ENCODE measurements at places on chromosomes 13 and 19.

- DNase-seq: no peak
These were observed 41.9 kb downstream of the ERICH4 start for GRCh38 chr19:41484822-41485221.

DNA sequence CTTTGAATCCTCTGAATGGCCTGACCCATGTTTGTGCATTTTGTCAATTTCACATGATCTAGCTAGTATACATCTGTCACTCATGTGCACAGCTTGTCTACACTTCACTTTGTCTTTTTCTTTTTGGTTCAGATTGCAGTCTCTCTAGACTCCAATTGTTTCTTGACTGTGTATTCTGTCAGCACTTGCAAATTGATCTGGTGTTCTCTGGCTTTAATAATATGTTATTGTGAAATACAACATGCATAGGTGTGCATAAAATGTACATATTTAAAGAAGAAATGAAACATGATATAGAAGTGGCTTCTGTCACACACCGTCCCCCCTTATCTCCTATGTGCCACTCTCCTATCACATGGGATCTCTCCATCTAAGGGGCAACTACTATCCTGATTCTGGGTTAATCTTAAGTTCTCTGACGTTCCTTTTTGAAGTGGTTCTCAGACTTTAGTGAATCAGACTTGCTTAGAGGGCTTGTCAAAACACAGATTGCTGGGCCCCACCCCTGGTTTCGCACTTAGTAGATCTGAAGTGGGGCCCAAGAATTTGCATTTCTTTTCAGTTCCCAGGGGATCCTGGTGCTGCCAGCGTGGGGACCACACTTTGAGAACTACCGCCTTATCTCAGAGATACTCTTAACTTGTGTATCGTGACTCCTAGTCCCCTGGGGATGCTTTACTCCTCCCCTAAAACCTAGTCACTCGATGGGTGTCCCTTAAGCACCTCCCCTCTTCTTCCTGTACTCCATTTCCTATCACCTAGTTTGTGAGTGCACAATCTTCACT lies 5.8 kb downstream of the KRTDAP start:
- DNase-seq: no peak

DNA sequence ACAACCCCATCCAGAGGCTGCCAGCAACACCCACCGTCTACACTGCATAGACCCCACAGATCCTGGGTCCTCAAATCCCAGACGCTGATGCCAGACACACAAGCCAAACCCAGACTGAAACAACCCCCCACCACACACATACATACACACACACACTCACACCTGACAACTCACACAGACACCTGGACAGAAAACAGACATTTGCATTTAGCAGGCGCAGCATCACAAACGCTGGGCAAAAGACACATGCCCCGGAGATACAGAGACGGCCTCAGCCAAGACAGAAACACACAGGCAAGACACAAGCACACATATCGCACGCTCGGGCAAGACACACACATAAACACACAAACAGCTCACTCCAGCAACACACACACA lies 1.3 kb downstream of the BBC3 start:
- no peak for DNase-seq

DNA sequence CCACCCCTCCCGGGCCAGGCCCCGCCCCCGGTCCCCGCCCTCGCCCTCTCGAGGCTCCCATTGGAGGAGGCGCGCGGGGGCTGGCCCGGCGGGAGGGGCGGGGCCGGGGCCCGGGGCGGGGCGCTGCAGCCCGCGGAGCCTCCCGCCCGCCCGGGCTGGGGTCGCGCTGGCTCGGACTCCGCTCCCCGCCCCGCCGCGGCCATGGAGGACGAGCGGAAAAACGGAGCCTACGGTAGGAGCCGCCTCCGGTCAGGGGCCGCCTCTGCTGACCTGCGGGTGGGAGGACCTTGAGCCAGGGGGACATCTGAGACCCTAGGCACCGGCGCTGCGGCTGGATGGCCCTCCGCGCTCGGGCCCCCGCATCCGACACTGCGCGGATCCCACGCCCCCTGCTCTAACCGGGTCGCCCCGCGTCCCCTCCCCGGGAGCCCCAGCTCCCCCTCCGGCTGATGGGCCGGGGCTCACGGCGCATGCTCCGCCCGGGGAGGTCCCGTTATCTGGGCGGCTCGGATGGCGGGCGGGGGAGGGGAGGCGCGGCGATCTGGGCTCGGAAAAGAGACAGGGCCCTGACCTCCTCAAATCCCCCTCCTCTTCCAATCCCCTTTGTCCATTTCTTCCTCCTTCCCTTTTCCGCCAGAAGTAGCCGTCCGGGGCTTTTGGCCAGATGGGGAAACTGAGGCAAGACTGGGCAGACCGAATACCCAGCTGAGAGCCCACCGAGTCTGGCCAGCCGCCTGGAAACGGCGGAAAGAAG lies 15.4 kb upstream of the AP1M2 start:
- peak; percentile 73 for DNase-seq

DNA sequence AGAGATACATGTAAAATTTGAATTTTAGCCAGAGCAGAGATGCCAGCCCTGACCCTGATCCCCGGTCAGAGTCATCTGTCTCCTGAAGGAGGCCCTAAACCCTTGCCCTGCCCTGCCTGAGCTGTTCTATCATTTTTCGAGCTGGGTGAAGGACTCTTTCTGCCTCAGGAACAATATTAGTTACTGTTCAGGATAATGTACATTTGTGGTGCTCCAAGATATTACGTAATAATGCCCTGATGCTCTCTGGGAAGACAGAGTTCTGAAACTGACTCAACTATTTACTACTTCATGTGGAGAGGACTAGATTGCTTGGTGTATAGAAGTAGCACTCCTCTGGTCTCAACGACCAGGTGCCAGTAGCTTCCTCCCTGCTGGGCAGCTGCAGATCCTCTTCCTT lies 37.9 kb upstream of the UBL3 start:
- no peak for DNase-seq

DNA sequence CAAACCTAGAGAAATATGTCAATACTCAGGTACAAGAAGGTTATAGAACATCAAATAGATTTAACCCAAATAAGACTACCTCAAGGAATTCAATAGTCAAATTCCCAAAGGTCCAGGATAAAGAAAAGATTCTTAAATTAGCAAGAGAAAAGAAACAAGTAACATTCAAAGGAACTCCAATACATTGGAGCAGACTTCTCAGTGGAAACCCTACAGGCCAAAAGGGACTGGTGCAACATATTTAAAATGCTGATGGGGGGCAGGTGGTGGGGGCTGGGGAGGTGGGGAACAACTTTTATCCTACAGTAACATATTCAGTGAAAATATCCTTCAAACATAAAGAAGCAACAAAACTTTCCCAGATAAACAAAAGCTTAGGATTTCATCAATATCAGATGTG lies 23.1 kb downstream of the ITGBL1 start:
- no peak for DNase-seq

GRCh38 chr19:43784241-43784980 lies 3.6 kb upstream of the KCNN4 start:
- no peak for DNase-seq

- no peak for DNase-seq
These were observed 350.9 kb downstream of the SUCLA2 start for GRCh38 chr13:47650209-47650608.

GRCh38 chr19:31955061-31955460 lies 390.3 kb upstream of the ZNF507 start:
- DNase-seq: no peak

DNA sequence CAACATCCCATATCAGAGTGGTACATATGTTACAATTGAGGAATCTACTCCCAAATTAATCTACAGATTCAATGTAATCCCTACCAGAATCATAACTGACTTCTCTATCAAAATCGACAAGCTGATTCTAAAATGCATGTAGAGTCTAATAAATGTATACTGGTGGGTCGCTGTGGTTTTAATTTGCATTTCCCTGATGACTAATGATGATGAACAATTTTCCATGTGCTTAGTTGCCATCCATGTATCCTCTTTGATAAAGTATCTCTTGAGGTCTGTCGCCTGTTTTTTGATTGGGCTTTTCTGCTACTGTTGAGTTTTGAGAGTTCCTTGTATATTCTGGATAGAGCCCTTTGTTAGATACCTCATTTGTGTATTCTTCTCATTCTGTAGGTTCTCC lies 43.8 kb downstream of the KLF12 start:
- no peak for DNase-seq

DNA sequence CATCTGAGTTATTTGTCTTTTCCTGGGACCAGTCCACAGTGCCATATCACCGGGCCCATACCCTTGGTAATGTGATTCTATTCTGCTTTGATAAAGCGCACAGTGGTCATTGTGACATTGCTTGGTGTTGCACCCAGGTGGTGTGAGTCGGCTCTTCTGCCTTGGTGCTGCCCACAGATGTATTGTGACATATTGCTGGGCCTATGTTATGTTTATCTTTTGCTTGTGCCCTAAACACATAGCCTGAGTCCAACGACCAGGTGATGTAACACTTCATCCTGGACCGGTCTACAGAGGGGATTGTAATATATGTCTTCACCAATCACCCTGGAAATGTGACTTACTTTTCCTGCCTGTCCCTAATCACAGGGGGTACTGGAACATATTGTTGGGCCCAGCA lies 23.7 kb upstream of the ZNF254 start:
- DNase-seq: no peak

DNA sequence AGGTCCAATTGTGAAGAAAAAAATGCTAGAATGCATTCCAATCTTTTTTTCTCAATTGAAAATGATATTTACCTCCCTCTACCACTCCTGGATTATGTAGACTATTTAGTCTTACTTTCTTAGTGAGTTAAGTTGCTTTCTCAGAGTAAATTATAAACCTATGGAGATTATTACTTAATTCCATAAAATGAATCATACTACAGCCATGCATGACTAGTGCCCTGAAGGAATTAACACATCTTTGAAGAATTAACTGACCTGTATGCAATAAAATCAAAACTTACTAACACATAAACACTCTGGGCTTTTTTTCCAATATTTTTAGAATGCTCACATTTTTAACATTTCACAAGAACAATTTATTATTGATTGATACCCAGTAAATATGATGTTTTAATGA lies 379.4 kb upstream of the DACH1 start:
- DNase-seq: no peak

DNA sequence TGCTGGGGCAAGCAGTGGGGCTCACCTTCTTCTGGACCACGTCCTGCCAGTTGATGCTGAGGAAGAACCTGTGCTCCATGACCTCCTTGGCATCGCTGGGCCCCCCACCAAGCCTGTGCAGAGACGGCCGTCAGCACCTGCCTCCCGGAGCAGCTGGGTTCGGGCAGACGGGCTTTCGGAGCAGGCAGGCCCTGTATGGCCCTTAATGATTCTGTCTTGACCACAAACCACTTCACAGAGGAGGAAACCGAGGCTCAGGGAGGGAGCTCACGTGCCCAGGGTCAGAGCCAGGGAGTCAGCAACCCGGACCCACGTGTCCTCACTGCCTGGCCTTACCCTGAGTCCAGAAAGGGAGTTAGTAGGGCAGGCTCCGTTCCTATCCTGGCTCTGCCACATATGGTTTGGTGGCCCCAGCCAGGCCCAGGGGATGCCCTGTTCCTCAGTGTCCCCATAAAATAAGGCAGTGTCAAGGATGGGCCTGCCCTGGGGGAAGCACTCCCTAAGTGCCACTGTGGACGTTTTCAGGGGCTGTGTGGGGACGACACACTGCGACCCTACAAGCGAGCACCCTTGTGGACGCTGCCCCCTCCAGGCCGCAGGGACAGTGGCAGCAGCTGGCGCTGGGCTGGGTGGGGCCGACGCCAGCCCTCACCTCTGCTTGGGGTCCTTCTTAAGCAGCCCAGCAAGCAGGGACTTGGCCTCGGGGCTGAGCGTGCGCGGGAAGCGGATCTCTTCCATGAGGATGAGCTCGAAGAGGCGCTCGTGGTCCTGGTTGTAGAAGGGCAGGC lies 8.9 kb upstream of the CCNP start:
- DNase-seq: no peak

- peak; percentile 35 for DNase-seq
These were observed 545 bp downstream of the RAD23A start for GRCh38 chr19:12946092-12946721.

- no peak for DNase-seq
These were observed 194.0 kb upstream of the NBEA start for GRCh38 chr13:34748073-34748472.

GRCh38 chr13:49086722-49087121 lies 111.0 kb downstream of the FNDC3A start:
- no peak for DNase-seq

GRCh38 chr13:71661921-71662320 lies 205.1 kb downstream of the DACH1 start:
- no peak for DNase-seq

DNA sequence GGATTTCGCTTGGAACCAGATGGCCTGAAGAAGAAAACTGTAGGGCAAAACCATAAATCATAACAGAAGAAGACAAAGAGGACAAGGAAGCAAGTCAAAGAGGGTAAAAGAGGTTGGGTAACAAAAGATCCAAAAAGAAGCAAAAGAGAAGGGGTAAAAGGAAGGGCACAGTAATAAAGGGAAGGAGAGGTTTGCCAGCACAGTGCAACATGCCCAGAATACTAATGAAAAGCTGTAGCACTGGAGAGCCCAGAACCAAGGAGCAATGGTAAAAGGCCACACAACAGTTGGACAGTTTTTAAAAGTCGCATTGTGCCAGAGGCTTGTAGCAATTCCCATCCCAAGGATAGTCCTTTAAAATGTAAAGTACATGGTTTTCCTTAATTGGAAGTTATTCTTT lies 506.6 kb downstream of the PCDH9 start:
- DNase-seq: no peak

- DNase-seq: no peak
These were observed 32.8 kb downstream of the NFIX start for GRCh38 chr19:13028027-13028426.

GRCh38 chr13:41561170-41561569 lies 103.8 kb downstream of the RGCC start:
- DNase-seq: no peak

DNA sequence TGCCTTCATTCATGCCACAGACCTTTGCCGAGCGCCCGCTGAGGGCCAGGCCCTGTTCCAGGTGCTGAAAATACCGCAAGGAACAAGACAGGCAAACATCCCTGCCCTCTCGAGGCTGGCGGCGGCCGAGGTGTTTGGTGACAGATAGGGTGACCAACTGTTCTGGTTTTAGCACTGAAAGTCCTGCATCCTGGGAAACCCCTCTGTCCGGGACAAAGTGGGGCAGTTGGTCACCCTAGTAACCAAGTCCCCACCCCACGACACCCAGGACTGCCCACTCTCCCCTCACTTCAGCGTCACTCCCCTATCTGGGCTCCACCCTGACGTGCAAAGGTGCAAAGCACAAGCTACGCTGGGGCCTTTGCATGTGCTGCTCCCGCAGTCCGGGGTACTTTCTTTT lies 17.3 kb downstream of the ZBTB7A start:
- no peak for DNase-seq

GRCh38 chr13:44329909-44330545 lies 43.6 kb upstream of the SERP2 start:
- no peak for DNase-seq

- no peak for DNase-seq
These were observed 27.2 kb downstream of the GPX4 start for GRCh38 chr19:1130771-1131717.

DNA sequence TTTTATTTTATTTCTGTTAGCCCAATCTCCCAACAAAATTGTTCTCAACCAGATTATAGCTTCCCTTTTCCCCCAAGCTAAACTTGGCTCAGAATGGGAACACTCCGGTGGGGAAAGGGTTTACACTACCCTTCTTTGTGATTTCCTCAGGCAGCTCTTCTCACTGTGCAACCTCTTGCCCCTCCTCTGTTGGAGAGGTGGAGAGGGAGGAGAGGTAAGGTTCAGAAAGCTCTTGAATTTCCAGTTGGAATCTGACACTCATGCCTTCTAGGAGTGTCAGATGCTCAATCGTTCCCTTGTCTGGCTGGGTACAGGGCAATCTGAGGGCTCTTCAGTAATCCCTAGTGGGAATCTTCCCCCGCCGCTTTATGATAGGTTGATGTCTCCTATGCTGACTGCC lies 486.1 kb upstream of the KLF12 start:
- DNase-seq: no peak

All from effector memory CD8-positive, alpha-beta T cell (primary cell).